ENCODE measurements at places on chromosomes 11 and 22.

DNA sequence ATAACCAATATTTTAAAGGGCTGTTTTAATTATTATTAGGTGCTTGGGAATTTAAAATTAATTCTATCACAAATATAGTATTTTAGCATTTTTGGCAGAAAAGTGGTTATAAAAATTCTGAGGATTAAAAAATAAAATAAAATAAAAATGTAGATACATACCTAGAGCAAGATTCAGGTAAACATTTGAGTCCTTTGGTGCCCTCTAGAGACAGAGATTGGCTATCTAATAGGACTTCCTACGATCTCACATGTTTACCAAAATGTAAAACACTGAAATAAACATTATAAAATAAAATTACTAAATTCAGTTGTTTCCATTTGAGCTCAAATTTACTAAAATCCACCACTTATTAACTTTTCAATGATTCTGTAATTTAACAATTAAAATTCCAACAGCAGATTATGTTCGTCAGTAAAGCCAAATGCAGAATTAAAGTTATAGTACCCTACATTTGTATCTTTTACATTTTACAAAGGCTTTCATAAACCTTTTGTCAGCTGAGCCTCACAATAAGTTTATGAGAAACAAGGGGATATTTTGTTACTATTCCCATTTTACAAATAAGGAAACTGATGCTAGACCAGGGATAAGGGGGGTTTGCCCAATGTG, 27.7 kb downstream of the SLC36A4 start:
- no peak for DNase-seq

DNA sequence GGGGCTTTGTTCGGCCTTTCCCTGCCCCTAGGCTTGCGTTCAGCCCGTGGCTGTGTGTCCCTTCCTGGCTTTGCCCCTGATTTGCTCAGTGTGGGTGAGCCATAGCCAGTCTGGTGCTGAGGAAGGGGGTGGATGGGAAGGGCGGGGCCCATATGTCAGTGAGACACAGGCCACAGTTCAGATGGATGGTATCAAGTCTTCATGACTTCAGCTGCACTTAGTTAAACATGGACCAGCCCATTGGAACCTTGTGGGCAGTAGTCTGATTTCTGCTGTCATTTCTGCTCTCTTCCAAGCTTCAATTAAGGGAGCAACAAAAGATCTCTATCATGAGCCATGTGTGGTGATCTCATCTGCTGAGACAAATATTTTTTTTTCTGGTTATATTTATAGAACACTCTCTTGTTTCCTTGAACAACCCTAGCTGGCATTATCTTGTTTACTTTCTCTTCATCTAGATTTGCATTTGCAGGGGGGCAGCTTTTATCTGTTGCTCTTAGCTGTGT, 21.6 kb upstream of the PEX26 start:
- no peak for DNase-seq

DNA sequence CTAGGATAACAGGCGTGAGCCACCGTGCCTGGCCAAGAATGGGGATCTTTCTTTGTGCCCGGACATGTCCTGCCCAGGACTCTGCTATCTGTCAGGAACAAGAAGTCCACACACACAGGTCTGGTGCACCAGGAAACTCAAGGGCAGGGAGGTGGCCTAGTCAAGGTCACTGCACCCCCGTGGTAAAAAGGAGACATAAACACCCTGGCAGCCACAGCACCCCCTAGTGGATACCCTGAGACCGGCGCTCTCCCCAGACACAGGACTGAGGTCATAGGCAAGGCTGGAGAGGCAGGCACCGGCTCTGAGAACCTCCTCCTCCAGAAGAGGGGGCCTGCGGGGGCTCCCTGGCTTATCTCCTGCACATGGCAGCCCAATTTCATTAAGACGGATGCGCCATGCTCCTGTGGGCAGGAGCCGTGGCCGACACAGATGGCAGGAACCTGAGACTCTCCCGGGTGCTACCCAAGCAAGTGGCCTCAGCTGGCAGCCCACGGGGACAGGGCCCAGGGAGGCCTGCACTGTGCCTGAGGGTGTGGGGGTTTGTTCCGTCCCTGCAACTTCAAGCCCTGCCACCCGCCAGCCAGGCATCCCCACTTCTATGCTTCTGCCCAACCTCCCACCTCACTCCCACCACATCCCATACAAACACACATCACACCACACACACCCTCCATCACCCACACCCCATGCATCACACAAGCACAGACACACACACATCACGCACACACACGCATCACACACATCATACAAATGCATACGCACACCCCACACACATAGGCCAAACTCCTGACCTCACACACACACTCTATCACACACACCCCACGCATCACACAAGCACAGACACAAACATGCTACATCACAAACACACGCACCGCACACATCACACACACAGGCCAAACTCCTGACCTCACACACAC, 19.6 kb downstream of the MACROD1 start:
- DNase-seq: peak; percentile 9

- no peak for DNase-seq
Measured at GRCh38 chr11:71373791-71374454, 74.3 kb downstream of the DHCR7 start.

DNA sequence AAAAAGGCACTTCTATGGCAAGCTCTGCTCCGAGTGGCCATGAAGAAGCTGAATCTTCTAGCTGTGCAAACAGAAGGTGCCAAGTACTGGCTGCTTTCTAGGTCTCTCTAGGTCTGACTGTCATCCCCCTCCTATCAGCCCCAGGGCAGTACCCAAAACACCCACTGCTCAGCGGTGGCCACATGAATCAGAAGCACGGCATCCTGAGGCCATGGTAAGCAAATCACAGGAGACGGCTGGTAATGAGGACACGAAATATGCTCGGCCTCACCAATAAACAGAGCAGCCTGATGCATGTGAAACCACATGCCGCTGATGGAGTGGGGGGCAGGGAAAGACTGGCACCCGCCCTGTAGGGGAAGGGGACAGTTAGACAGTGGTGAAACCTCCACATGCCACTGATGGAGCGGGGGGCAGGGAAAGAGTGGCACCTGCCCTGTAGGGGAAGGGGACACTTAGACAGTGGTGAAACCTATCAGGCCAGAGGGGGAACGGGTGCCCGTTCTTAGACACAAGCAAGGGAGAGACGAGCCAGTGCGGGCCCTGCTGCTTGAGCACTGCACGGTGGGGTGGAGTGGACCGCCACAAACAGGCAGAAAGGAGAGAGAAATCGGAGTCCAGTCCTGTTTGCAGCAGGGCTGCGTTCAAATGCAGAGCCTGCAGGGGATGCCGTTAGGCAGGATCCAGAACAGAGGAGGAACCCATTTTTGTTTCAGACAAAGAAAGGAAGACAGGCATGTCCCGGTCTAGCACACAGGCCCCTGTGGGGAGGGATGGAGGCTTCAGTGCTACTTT, 29.9 kb upstream of the MOB2 start:
- no peak for DNase-seq

- DNase-seq: no peak
Measured at GRCh38 chr11:57214494-57214893, 22.6 kb downstream of the APLNR start.

GRCh38 chr11:110251836-110252235, 44.6 kb downstream of the RDX start:
- DNase-seq: no peak

DNA sequence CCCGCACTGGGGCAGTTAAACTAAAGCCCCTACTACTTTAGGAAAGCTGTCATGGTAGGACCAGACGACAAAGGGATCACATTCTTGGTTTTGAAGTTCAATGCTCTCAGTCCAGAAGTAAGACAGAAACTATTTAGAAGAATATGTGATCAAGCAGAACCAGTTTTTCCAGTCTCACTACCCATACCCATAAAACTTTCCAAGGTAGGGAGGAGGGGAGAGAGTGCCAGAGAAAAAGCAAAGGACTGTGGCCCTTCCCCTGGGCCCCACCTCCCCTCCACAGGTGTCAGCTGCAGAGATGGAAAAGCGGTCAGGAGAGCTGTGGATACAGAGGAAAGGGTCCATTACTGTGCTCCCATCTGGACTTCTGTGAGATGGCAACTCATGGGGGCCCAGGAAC, 587.1 kb downstream of the SOX6 start:
- no peak for DNase-seq

DNA sequence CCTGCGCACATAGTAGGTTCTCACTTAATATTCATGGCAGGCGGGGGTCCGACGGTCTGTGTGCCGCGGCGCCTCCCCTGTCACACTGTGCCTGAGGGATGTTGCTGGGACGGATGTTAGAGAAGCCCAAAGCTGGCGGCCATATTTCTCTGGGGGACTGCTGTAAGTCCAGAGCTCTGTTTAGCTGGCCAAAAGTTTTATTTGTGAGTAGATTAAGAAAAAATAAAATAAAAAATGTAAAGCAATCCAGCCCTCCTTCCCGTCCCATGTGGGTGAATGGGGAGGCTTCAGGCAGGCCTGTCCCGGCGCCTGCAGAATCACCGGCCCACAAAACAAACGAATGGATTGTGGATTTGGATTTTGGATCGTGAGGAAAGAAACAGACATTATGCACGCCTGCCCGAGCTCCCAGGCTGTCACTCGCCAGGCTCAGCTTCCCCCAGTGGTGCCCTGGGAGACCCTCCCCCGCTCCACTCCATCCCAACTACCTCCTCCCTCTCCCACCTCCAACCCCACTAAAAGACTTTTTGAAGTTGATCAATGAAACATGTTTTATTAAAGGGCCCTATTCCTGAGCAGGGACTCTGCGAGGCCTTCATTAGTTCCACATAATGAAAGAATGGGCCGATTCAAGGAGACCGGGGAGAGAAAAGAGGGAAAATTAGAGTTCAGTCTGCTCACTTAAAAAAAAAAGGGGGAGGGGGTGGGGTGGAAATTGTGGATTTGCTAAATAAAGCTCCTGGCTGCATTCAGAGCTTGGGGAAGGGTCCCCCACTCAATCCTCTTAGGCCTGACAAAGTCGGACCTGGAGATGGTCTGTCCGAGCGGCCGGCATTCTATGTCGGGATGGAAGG, 20.4 kb upstream of the SCUBE1 start:
- DNase-seq: no peak

DNA sequence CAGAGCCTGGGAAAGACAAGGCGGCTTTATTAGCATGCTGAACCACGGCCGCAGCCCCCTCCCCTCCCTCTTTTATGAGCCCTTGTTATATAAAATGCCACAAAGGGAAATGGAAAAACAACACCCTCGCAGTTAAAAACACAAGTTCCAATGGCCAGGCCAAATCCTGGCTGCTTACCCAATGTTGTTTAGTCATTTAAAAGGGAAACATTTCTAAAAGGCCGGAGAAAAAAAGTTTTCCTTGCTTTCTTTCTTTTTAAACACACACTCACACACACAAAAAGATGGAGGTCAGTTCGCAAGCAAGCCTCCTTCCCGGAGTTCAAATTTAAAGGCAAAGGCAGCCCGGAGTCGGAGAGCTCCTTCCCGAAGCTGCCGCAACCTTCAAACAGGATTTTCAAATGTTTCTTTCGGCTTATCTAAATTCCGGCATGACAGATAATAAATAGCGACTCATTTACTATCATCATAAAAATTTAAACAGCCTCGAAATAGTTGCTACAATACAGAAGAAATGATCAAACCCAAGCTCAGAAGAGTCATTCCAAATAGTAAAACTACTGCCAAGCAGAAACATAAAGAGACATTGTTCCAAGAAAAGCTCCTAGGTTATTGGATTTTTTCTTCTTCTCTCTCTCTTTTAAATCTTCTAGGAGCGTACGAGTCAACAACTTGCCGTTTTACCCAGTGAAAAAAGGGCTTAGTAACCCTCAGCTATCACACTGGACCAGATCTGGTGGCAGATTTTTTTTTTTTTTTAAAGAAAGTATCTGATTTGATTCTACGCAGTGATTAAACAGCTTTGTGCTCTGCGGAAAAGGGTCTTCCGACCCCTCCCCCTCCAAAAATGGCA, 3.5 kb downstream of the PHF21B start:
- no peak for DNase-seq

DNA sequence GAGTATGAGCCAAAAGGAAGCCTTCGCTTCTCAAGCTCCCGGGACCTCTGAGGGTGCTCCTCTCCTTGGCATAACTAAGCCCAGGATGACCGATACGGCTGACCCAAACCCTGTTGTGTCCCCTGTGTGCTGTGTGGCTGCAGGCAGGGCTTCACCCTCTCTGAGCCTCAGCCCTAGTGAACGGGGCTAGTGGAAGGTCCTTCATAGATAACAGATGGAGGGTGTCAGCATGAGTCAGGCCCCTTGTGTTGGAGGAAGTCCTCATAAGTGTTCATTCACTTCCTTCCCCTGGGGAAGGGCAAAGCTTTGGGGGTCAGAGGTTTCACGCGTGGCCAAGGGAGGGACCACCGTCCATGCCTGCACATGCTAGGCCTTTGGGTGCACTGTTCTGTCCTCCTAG, 21.5 kb downstream of the SHISAL1 start:
- no peak for DNase-seq

DNA sequence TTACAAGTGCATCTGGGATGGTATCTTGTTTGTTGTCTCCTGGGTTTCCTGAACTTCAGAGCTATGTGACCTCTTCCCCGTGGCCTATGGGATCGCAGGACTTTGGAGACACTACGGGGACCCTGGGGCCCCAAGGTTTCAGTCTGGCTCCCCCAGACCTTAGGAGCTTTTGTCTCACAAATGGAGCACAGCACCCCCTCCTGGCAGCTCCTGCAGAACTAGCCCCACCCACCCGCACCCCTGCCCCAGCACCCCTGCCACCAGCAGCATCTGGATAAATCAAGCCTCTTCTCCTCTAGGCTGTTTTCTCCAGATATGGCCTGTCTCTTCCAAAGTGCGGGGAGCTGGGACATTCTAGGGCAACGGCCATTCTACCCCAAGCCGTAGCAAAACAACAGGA, 10.4 kb downstream of the RCOR2 start:
- DNase-seq: peak; percentile 26

DNA sequence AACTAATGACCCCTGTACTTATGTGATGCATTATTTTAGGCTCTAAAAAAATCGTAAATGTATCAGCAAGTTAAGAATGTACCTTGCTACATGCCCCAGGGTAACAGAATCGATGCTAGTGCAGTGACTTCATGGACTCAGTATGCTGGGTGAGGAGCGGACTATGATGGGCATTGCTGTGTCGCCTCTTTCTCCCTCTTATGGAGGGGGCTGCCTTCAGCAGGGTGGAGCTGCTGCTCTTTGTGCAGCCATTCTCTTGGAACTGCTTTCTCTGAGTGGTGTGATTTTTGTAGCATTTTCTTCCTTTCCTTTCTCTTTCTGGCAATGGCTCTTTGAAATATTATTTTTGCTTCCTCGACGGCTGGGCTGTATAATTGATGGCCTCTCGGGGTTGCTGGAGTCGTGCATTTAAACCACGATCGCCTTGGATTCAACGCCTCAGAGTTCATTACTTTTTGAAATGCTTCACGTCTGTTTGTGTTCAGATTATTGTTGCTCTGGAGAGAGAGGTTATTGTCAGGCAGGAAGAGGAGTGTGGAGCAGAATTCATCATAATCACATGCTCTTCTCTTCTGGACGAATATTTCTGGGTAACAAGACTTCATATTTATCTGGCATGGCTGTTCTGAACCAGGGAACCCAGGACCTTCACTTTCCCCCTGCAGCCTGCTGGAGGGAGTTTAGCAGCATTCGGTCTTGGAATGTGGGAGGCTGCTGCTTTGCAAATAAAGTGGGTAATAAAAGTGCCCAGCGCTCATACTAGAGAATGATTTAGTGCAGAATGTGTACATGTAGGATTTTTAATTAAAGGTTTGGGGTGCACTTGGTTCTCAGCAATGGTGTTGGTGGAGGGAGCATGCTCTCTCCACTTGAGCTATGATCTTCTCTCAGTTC, 804.2 kb downstream of the NTM start:
- no peak for DNase-seq

- no peak for DNase-seq
Measured at GRCh38 chr11:64923151-64923661, 1.3 kb upstream of the PPP2R5B start.
